CD4-positive, alpha-beta T cell treated with Interleukin-6 for 4 hours (primary cell): ENCODE measurements at places on chromosomes 1 and 21.

DNA sequence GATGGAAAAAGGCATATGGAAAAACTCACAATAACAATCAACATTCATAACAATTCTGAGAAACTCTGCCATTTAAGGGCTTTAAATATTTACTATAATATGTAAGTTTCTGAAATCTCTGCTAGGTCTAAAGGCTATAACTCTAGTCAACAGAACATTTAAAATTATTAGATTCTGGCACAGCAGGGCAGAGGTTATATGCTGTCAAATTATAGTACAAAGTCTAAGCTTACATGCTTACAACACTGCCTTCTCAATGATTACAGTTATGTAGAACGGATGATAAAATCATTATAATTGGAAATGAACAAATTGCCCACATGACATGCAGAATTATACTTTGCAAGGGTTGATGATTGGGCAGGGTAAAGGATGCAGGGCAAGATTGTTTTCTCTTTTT, 97.7 kb downstream of the PIGK start:
- no peak for DNase-seq

GRCh38 chr1:10105484-10105883, 72.7 kb downstream of the UBE4B start:
- DNase-seq: no peak

GRCh38 chr1:9399510-9400424, 107.1 kb downstream of the SPSB1 start:
- no peak for DNase-seq

GRCh38 chr1:201190005-201190404, 619 bp upstream of the IGFN1 start:
- DNase-seq: no peak

DNA sequence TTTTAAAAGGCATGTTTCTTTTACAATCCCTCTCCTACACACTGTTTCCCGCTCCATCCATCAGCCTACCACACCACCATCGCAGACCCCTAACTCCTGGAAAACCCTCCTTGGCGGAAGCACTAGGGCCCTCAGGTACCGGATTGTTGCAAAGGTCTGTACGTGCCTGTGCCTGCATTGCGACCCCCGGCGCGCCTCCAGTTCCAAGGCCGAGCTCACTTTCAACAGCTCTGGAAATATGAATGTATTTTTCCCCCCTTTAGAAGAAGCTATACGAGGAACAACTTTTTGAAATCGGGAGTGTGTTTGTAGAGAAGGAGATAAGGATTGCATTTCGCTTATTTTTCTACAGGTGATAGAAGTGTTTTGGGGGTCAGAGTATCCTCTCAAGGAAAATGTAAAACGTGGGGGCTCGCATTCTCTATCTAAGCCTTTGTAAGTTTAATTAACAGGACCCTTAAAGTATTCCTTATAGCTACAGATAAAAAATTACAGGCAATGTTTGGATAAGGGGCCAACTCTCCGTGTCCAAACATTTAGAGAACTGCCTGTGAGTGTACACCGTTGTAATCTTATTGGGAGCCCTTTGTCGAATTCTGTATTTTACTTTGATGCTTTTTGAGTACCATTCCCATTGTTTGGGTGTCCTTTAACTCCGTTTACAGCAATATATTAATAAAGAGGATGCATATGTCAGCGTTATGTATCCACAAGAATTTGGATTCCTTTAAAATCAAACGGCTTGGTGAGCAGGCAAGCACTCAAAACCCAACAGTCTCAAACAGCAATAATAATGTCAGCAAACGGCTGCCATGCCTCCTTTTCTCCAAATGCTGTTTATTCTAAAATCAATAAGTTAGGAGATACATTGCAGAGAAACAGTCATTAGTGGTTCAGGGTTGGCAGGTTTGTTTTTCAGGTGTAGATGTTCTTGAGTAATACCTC, 5.9 kb downstream of the PRRX1 start:
- DNase-seq: no peak
